ENCODE measurements at places on chromosomes 13 and 19.

DNA sequence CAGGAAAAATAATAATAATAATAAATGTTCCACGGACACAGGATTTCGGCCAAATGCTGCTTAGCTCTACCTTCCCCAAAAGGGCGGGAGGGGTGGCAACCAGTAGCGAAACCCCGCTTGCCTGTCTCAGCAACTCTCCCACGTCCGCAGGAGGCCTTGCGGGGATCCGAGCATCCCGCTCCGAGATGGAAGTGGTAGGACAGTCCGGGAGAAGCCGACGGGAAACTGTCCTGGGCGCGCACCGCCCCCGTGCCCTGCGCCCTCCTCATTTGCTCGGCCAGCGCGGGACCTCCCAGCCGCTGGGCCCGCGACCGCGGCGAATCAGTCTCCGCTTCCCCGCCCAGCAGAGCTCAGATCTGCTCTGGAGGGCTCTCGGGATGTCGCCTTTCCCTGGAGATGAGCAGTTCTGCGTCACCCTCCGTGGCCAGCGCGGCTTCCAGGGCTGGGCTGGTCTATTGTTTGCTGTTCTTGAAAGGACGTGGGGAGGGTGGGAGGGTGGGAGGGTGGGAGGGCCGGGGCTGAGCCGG is 48.9 kb upstream of the PABPC3 start:
- H3K4me3 ChIP-seq, result peak overlapping the region; percentile 47
- no peak for DNase-seq
- H3K36me3 ChIP-seq, result no peaks in the 10 kb centered on the region

DNA sequence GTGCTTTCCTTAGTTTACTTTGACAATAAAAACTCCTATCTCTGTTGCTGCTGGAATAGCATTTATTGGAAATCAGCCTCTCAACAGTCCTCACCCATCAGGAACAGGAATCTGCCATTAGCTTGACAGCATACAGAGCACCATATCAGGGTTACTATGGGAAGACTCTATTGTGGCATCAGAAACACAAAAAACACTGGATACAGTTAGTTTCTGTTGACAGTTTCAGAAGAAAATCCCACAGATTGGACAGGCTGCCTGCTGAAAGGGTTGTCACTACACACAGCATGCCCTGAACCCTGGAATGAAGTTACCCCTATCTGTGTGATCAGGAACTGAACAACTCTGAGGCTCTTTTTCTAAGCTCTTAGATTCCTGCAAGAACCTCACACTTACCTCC is 172.7 kb downstream of the ENOX1 start:
- DNase-seq, result no peak
- H3K36me3 ChIP-seq, result no peaks in the 10 kb centered on the region
- H3K4me1 ChIP-seq, result no peaks in the 10 kb centered on the region
- H3K27me3 ChIP-seq, result no peaks in the 10 kb centered on the region
- H3K4me3 ChIP-seq, result no peak overlapping the region

DNA sequence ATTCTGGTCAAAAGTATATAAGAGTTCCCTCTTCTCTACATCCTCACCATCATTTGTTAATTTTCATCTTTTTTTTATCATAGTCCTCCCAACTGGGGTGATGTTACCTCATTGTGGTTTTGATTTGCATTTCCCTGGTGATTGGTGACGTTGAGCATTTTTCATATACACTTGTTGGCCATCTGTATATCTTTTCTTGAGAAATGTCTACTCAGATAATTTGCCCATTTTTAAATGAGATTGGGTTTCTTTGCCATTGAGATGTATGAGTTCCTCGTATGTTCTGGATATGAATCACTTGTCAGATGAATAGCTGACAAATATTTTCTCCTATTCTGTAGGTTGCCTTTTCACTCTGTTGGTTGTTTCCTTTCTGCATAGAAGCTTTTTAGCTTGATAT is 2.4 kb downstream of the CD33 start:
- no peaks in the 10 kb centered on the region for H3K36me3 ChIP-seq
- H3K4me3 ChIP-seq, result no peak overlapping the region
- H3K27me3 ChIP-seq, result no peaks in the 10 kb centered on the region
- no peak overlapping the region for H3K27ac ChIP-seq

DNA sequence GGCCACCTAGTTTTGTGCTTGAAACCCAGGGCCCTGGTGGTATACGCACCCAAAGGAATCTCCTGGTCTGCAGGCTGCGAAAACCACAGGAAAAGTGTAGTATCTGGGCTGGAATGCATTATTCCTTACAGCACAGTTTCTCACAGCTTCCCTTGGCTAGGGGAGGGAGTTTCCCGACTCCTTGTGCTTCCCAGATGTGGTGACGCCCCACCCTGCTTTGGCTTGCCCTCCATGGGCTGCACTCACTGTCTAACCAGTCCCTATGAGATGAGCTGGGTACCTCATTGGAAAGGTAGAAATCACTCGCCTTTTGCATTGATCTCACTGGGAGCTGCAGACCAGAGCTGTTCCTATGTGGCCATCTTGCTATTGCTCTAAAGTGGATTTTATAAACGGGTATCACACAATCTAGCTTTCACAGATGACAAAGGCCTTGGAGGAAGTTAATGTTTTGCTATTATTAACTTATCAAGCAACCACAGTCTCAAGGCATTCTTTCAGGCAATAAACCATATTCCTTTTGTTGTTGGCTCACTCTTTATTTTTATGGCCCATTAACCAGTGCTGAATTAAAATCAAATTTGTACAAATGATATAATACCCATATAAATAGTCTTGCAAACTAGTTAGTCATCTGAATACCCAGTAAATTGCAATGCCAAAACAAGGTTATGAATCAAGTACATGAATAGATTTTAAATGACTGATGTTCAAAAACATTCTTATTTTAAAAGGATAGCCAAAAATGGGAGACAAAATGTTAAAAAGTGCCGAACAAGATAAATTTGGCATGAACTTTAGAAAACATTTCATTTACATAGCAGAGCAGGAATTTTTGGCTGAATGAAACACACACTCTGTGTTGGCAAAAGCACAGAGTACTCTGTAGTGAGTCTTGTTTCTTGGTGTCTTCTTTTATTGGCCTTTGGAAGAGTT is 475.4 kb upstream of the ARGLU1 start:
- no peaks in the 10 kb centered on the region for H3K4me1 ChIP-seq
- no peak for DNase-seq
- H3K36me3 ChIP-seq, result no peaks in the 10 kb centered on the region

- H3K27me3 ChIP-seq, result no peaks in the 10 kb centered on the region
- H3K4me1 ChIP-seq, result no peaks in the 10 kb centered on the region
- H3K27ac ChIP-seq, result no peak overlapping the region
- DNase-seq, result no peak
- no peak overlapping the region for H3K4me3 ChIP-seq
Observed at GRCh38 chr19:35116072-35116801, 614 bp downstream of the FXYD3 start.

DNA sequence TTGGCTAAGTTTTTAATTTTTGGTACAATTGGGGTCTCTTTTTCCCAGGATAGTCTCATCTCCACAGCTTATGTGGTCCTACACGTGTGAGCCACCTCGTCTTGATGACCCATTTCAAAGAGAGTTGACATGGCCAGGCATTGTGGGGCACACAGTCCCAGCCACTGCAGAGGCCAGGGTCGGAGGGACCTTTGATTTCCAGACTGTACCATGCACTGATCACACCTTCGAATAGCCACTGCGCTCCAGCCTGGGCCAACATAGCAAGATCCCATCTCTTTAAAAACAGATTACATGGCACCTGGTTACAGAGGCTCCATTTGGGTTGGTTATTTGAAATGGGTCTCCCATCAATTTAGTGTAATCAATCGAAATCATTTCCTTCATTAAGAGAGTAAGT is 71.6 kb downstream of the DPRX start:
- peaks cover 2% of the 10 kb centered on the region for H3K36me3 ChIP-seq
- H3K27ac ChIP-seq, result no peak overlapping the region
- H3K4me3 ChIP-seq, result no peak overlapping the region
- no peak for DNase-seq
- H3K4me1 ChIP-seq, result no peaks in the 10 kb centered on the region

DNA sequence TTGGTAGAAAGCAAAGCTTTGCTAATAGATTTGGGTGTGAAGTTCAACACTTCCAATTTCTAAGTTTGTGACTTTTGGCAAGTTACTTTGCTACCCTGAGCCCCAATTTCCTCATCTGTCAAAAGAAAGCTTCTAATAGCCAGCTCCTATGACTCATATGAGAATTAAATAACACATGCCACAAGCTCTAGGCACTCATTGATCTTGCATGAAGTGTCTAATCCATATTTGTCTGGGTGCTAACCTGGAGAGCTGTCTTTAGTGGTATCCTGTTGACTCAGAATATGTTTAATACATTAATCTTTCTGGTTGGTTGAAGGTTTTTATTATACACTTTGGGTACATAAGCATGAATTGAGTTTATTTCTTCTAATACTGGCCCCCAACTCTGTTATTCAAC is 188.8 kb downstream of the POSTN start:
- no peaks in the 10 kb centered on the region for H3K27me3 ChIP-seq
- no peak for DNase-seq
- H3K4me1 ChIP-seq, result no peaks in the 10 kb centered on the region
- H3K36me3 ChIP-seq, result no peaks in the 10 kb centered on the region
- H3K27ac ChIP-seq, result no peak overlapping the region
- no peak overlapping the region for H3K4me3 ChIP-seq

GRCh38 chr13:32940601-32941000 is 75.6 kb upstream of the KL start:
- DNase-seq, result no peak
- no peaks in the 10 kb centered on the region for H3K36me3 ChIP-seq
- no peak overlapping the region for H3K4me3 ChIP-seq
- H3K27ac ChIP-seq, result no peak overlapping the region
- H3K27me3 ChIP-seq, result no peaks in the 10 kb centered on the region
- no peaks in the 10 kb centered on the region for H3K4me1 ChIP-seq

DNA sequence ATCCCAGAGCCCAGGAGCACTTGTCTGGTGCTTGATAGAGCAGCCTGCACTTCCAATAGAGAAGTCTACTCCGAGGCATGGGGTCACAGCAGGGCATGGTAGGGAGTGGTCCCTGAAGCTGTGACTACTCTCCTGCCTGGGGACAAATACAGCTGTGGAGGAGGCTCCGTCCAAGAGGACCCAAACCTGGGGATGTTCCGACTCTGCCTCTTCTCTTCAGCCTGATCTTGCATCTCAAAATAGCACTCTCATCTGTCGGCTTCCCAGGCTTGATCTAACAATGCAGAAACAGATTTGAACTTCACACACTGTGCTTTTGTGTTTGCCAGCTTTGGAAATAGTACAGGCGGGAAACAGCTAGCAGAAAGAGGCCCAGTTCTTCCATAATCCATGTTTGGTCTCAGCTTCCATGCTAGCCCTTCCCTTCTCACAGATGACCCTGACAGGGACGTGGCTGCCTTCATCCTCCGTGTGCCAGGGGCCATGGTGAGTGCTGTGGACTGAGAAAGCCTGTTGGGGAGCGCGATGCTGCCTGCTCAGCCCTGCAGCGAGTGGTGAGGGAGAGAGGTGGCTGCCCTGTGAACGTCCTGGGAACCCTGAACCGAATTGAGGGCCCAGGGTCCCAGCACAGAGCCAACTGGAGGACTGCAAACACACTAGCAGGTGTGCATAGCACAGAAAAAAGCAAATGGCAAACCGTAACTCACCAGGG is 150.3 kb upstream of the GPR12 start:
- no peak for DNase-seq
- no peak overlapping the region for H3K4me3 ChIP-seq
- no peaks in the 10 kb centered on the region for H3K27me3 ChIP-seq
- H3K4me1 ChIP-seq, result no peaks in the 10 kb centered on the region
- H3K36me3 ChIP-seq, result no peaks in the 10 kb centered on the region

DNA sequence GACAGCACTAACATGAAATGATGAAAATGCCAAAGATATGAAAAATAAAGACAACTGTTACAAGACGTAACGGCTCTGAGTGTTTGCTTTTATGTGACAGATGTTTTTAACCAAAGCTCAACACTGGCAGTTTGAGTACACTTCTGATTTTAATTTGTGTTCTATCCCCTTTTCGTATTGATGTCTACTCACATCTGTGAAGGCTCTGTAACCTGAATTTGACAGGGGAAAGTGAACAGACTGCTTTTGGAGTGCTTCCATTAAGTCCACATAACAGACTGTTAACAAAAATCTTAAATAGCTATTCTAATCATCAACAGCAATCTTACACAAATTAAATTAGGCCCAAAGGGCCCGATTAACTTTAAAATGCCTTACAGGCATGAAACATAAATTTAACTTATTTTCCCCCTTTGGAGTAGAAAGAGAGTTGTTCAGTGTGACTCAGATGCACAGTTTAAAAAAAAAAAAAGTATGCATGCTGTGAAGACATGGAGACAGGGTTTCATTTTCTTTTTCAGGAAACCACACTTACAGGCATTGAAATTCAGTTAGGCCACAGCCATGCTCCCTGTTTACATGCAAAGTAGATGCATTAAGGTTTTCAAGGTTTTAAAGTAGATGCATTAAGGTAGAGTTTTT is 16.3 kb upstream of the RNASEH2B start:
- DNase-seq, result no peak
- no peak overlapping the region for H3K4me3 ChIP-seq

GRCh38 chr13:65913173-65913572 is 1317.0 kb downstream of the PCDH9 start:
- no peaks in the 10 kb centered on the region for H3K36me3 ChIP-seq
- no peaks in the 10 kb centered on the region for H3K4me1 ChIP-seq
- no peak for DNase-seq

GRCh38 chr13:82480415-82480814 is 1401.9 kb downstream of the SLITRK1 start:
- H3K27me3 ChIP-seq, result no peaks in the 10 kb centered on the region
- H3K4me3 ChIP-seq, result no peak overlapping the region

GRCh38 chr13:94353167-94353710 is 126.2 kb downstream of the DCT start:
- no peak overlapping the region for H3K4me3 ChIP-seq
- H3K4me1 ChIP-seq, result no peaks in the 10 kb centered on the region
- H3K36me3 ChIP-seq, result no peaks in the 10 kb centered on the region
- DNase-seq, result no peak
- no peak overlapping the region for H3K27ac ChIP-seq

GRCh38 chr13:41827507-41828213 is 133.2 kb downstream of the VWA8 start:
- no peak overlapping the region for H3K4me3 ChIP-seq
- no peak overlapping the region for H3K27ac ChIP-seq
- no peaks in the 10 kb centered on the region for H3K36me3 ChIP-seq
- H3K4me1 ChIP-seq, result no peaks in the 10 kb centered on the region
- DNase-seq, result no peak
- H3K27me3 ChIP-seq, result no peaks in the 10 kb centered on the region

DNA sequence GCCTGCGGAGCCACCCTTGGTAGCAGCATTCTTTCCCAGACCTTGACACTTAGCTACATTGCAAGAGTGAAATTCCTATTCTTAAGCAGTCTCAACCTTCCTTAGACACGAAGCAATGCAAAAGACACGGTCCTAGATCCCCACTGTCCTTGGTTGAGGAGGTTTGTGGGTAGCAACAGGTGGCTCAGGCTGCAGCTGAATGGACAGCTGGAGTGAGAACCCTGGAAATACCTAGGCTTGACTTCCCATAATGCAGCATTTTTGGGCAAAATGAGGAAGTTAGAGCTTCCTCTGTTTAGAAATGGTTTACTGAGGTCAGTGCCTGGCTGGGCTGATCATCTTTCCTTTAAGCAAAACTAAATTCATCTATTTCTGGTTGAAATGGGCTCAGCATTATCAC is 296.6 kb downstream of the RFC3 start:
- no peaks in the 10 kb centered on the region for H3K4me1 ChIP-seq
- H3K4me3 ChIP-seq, result no peak overlapping the region
- H3K27ac ChIP-seq, result no peak overlapping the region
- no peaks in the 10 kb centered on the region for H3K27me3 ChIP-seq
- no peaks in the 10 kb centered on the region for H3K36me3 ChIP-seq

Measured in iPS DF 6.9 (cell line).